HuH-7.5 (cell line): ENCODE measurements at places on chromosomes 2 and 18.

- DNase-seq: no peak
These were observed 32.0 kb downstream of the CDH19 start for GRCh38 chr18:66571845-66572244.

- DNase-seq: no peak
These were observed 8.7 kb upstream of the TXNDC2 start for GRCh38 chr18:9876867-9877654.

- no peak for DNase-seq
These were observed 118.4 kb downstream of the ALK start for GRCh38 chr2:29802986-29803385.

GRCh38 chr18:53990485-53990884 is 234.0 kb downstream of the MBD2 start:
- no peak for DNase-seq

GRCh38 chr2:219104107-219105035 is 43.6 kb upstream of the IHH start:
- no peak for DNase-seq

GRCh38 chr18:2654928-2655177 is 673 bp upstream of the SMCHD1 start:
- peak; percentile 62 for DNase-seq

DNA sequence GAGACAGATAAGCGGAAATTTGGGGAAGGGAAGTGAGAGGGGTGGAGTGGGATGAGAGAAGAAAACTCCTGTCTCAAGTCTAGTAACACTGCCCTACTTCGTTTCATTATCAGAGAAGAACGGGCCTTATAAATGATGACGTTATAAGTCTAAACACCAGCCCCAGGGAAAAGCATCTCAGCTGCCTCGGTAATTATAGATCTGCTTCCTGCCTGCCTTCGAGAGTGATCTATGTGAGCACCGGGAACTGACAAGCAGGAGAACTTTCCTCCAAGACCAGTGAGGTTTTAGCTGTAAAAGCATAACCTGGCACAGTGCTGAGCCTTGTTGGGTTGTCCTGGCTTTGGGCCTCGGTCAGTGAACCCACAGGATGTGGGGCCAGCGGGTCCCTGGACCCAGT is 227.9 kb upstream of the SIX2 start:
- DNase-seq: no peak

- DNase-seq: no peak
These were observed 2.4 kb downstream of the GPR45 start for GRCh38 chr2:105243961-105244360.

- no peak for DNase-seq
These were observed 115.6 kb upstream of the RMDN2 start for GRCh38 chr2:37809525-37809924.

DNA sequence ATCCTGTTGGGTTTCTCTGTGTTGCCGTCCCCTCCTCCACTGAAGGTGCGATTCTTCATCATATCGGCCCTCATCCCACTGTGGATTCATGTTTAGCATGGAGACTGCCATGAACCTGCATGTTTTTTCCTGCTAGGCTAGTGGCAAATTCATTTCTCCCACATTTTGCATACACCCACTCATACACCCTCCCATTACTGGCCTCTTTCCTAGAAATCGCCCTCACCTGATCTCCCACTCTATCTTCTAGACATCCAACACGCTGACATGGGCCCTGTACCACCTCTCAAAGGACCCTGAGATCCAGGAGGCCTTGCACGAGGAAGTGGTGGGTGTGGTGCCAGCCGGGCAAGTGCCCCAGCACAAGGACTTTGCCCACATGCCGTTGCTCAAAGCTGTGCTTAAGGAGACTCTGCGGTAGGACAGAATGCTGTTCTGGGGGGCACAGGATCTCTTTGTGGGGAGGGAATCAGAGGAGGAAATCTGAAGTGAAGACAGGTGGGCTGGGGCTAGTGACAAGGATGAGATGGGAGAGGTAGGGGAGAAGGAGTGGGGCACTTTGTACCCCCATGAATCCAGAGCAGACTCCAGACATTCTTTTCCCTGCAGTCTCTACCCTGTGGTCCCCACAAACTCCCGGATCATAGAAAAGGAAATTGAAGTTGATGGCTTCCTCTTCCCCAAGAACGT is 17.7 kb downstream of the PRKAG3 start:
- DNase-seq: no peak

- no peak for DNase-seq
These were observed 401.6 kb downstream of the PARD3B start for GRCh38 chr2:204946892-204947291.

DNA sequence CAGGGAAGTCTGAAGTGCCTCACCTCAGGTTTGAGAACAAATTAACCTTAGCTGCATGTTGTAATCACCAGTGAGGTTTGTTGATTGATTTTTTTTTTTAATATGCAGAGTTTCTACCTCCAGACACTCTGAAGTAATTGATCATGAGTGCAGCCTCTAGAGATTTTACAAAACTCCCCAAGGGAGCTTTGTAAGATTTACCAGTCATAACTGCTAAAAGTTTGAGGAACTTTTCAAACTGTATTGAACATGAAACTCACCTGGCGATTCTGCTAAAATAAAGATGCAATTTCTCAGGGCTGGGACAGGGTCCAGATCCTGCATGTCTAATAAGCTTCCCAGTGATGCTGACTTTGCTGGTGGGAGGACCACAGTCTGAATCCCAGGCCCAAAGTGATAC is 339.6 kb upstream of the DCC start:
- DNase-seq: no peak

DNA sequence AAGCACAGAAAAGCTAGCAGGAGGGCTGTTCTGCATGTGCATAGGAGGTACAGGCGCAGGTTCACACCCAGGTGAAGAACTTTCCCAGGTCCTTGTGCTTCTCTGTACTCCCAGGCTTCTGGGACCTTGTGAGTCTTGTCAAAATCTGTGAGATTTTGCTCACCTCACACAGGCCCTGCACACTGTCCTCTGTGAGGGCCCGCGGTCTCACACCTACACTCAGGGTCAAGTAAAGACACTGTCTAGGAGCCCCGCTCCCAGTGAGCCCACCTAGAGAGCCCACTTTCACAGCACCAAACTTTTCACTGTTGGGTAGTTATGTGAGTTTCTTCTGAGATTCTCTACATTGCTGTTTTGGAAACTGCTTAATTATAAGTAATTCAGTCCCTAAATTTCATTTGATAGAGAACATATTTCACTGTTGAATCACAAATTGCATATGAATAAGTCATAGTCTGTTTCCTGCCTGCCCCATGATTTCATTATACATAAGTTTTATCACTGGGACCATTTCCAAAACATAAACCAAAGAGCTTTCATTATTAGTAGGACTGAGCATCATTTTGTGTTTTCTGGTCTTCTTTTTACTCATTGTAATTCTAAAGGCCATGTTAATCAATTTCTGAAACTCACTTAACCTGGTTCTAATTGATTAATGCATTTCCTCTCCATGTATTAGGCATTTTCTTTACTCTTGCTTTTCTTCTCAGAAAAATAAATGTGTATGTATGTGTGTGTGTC is 234.2 kb upstream of the SPOPL start:
- no peak for DNase-seq

- no peak for DNase-seq
These were observed 67.3 kb upstream of the TNP1 start for GRCh38 chr2:216927163-216927562.

DNA sequence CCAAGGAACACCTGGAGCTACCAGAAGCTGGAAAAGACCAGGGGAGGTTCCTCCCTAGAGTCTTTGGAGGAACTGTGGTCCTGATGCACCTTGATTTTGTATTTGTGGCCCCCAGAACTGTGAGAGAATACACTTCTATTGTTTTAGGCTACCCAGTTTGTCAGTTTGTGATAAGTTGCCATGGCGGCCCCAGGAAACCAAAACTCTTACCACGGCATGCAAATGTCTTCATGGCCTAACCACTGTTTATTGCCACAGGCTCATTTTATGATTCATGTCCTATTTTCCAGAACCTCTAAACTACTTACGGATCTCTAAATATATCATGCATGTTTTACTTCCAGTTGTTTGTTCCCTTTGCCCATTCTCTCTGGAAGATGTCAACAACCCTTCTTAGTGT is 1250.7 kb upstream of the FAM98A start:
- DNase-seq: no peak

DNA sequence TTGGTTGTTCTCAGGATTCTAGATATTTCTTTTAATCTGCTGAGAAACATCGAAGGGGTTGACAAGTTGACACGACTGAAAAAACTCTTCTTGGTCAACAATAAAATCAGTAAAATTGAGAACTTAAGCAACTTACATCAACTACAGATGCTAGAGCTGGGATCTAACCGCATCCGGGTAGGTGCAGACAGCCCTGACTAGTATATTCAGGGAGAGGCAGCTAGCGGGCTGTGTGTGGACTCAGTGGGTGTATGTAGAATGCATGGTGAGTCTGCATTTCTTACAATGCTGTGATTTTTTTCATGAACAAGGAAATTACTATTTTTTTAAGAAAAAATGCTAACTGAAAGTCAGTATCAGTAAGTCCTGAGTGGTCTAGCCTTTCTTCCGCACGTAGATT is 10.1 kb downstream of the PPP1R7 start:
- no peak for DNase-seq

GRCh38 chr2:170157025-170157684 is 20.8 kb upstream of the MYO3B start:
- no peak for DNase-seq

DNA sequence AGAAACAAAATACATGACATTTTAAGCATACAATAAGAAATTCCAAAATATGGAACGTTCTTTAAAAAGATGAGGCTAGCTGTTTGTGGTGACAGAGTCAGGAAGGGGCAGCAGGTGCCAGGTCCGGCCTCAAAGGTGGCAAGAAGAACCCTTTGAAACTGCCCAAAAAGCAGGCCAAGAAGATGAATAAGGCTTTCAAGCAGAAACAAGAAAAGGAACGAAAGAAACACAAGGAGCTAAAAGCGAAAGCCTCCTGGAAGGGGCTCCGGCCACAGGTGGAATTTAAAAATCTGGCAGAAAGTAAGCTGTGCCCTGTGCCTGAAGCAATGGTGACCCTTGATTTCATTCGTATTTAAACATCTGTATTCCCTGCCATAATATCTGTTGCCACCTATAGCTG is 5.5 kb downstream of the WDR33 start:
- no peak for DNase-seq

DNA sequence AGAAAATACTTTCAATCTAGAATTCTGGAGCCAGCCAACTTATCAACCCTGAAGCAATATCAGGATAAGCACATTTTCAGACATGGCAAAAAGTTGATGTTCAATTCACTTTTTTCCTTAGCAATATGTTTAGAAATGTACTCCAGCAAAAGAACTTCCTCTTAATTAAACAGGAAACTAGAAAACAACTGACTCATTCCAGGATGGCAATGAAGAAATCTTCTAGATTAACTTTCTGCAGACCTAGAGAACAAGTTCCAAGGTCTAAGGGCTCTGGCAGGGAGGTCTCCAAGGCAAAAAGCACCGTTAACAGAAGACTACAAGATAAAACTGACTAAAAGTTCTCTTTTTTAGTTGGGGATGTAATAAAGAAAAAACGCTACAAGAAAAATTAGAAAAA is 69.2 kb upstream of the VWC2L start:
- no peak for DNase-seq

- no peak for DNase-seq
These were observed 117.1 kb downstream of the RAD51AP2 start for GRCh38 chr2:17401096-17401495.

DNA sequence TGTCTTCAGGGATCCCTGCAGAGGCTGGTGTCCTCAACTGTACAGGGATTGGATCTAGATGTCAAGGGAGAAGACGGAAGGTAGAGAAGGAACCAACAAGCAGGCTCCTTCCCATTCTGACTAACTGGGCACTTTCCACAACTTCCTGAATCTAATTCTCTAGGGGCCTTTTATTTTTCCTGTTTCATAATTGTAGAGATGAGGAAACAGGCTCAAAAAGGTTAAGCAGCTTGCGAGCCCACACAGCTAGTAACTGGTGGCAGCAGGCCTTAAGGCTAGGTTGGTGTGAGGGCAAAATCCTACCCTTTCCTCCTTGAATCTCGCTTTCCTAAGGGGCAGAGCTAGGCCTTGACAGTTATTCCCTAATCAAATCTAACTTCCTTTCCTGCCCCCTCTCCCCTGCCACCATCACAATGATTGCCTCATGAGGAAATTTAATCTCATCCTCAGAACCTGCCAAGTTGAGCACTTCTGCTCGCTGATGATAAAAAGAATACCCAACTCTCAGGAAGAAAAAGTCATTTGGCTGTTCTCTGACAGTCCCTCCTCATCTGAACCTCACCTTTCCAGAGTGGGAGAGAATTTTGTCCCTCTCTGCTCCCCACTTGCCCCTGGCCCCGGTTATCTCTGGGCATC is 35.7 kb upstream of the POLE4 start:
- DNase-seq: no peak

- no peak for DNase-seq
These were observed 2.0 kb downstream of the MFSD6 start for GRCh38 chr2:190410166-190410565.

- DNase-seq: no peak
These were observed 55.1 kb upstream of the AQP4 start for GRCh38 chr18:26920644-26921043.

GRCh38 chr2:120440521-120441350 is 94.8 kb downstream of the INHBB start:
- DNase-seq: no peak

GRCh38 chr2:160928854-160929301 is 231.3 kb upstream of the TANK start:
- no peak for DNase-seq

DNA sequence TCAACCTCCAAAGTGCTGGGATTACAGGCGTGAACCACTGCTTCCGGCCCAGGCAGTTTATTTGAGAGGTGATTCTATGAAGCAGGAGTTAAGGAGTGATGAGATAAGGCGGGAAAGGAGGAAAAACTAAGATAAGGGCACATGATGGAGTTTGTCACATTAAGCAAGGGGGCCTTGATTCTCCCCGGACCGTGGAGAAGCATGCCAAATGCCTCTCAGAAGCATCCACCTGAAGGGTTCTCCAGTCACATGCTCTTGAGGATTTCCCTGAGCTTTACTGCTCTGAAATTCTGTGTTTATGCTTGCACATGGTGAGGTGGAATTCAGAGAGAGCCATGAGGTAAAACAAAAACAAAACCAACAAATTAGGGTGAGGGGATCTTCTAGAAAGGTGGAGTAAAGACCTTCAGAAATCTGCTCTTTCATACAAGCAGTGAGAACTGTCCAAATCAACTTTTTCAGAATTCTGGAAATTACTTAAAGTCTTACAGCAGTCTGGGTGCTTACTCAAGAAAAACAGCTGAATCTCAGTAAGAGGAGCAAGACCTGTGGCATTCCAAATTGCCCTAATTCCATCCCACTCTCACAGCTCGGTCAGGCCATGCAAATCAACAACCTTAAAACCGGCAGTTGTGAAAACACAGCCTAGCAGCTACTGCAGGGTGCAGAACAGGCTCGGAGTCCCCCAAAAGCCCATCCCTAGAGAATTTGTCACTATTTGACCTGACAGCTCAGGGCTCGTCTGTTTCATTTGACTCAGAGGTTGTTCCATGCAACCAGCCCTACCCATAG is 69.1 kb upstream of the CTLA4 start:
- no peak for DNase-seq

DNA sequence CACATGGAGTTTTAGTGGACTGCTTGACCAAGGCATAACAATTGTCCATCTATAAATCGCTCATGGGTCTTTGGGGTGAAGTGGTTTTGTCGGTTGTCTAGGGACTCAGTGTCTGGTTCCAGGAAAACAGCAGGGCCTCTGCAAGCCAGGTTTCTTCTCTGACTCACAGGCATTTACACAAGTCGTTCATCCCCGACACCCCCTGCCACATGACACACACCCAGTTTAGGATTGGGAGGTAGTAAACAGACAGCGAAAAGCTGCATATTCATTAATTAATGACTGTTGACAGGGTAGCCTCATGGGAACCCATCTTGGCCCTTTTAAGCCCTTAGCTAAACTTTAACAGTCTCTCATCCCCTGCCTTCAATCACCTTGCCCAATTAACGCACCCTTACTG is 194.8 kb upstream of the ACVR2A start:
- DNase-seq: no peak
